ENCODE measurements at places on chromosomes 1 and 21. TPM values are rescaled to one million over a fixed set of nuclear protein-coding genes. Genes with fewer than 3 reads are reported as not detected.

BRDT gene
- not detected for polyA plus RNA-seq

KCNA3 gene
- polyA plus RNA-seq: 5.6 TPM

PSMB2 gene
- polyA plus RNA-seq: 52.1 TPM

KRTAP20-1 gene
- not detected for polyA plus RNA-seq

PIK3CD gene
- 4.5 TPM for polyA plus RNA-seq

DRAXIN gene
- 35.5 TPM for polyA plus RNA-seq

CLIC6 gene
- 0.16 TPM for polyA plus RNA-seq

NBPF10 gene
- polyA plus RNA-seq: 0.34 TPM

HAO2 gene
- polyA plus RNA-seq: not detected

GOLT1A gene
- 1.1 TPM for polyA plus RNA-seq

HOOK1 gene
- polyA plus RNA-seq: 27.5 TPM

PGLYRP4 gene
- polyA plus RNA-seq: not detected

LCE1B gene
- polyA plus RNA-seq: not detected

LAMC2 gene
- 1.2 TPM for polyA plus RNA-seq

GSTM1 gene
- polyA plus RNA-seq: not detected

C2CD2 gene
- 0.88 TPM for polyA plus RNA-seq

KPRP gene
- not detected for polyA plus RNA-seq

HORMAD1 gene
- polyA plus RNA-seq: 0.34 TPM

CD53 gene
- polyA plus RNA-seq: not detected

F11R gene
- polyA plus RNA-seq: 7.3 TPM

CTSK gene
- polyA plus RNA-seq: 9.3 TPM

TPTE gene
- polyA plus RNA-seq: not detected

FMOD gene
- not detected for polyA plus RNA-seq

SLC25A34 gene
- polyA plus RNA-seq: 5.4 TPM

SMAP2 gene
- 46.8 TPM for polyA plus RNA-seq

HUNK gene
- polyA plus RNA-seq: 9.3 TPM

S100B gene
- not detected for polyA plus RNA-seq

ATAD3A gene
- 30.3 TPM for polyA plus RNA-seq

TCHHL1 gene
- polyA plus RNA-seq: not detected

AJAP1 gene
- polyA plus RNA-seq: 11.0 TPM

MTHFR gene
- polyA plus RNA-seq: 25.8 TPM

KHDC4 gene
- 97.1 TPM for polyA plus RNA-seq

MFN2 gene
- polyA plus RNA-seq: 60.6 TPM
